ENCODE measurements at places on chromosomes 16 and 17. TPM values are rescaled to one million over a fixed set of nuclear protein-coding genes. Genes with fewer than 3 reads are reported as not detected.

Gene NPIPA3
- total RNA-seq, result 0.47 TPM

Gene RASD1
- total RNA-seq, result 0.79 TPM

Gene SLC16A11
- total RNA-seq, result 0.16 TPM

Gene SLC13A2
- total RNA-seq, result not detected

Gene ODAD4
- 1.1 TPM for total RNA-seq

Gene ECI1
- 21.2 TPM for total RNA-seq

Gene FAAP100
- 12.9 TPM for total RNA-seq

Gene PYY
- total RNA-seq, result not detected

Gene KCNJ12
- 0.32 TPM for total RNA-seq

Gene MYH2
- not detected for total RNA-seq

Gene GPR142
- not detected for total RNA-seq

Gene XPO6
- total RNA-seq, result 86.2 TPM

Gene PRSS33
- not detected for total RNA-seq

Gene TAF15
- total RNA-seq, result 46.5 TPM

Gene NTN1
- 1.0 TPM for total RNA-seq

Gene C16orf54
- total RNA-seq, result not detected

Gene TNFRSF12A
- 111 TPM for total RNA-seq
